Activated CD4-positive, alpha-beta T cell treated with anti-CD3 and anti-CD28 coated beads, Interleukin-2, amount 50 U/mL, for 4 hours (primary cell): ENCODE measurements at places on chromosomes 3 and 15.

DNA sequence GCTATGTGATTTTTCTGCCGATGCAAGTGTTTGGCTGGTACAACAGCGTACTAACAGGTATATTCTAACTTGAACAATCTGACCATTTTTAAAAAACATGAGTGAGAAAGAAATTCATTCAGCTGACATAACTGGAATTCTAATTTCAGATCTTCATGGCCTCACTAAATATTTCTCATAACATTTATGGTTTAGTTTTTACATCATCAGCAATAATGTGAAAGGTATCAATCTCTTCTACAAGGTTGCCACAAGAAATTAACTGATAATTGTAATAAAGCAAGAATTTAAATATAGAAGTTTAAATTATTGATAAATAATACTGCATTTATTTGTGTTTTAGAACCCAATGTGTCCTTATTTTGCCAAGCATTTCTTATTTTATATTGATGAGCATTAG lies 5.2 kb upstream of the C3orf80 start:
- DNase-seq, result no peak

DNA sequence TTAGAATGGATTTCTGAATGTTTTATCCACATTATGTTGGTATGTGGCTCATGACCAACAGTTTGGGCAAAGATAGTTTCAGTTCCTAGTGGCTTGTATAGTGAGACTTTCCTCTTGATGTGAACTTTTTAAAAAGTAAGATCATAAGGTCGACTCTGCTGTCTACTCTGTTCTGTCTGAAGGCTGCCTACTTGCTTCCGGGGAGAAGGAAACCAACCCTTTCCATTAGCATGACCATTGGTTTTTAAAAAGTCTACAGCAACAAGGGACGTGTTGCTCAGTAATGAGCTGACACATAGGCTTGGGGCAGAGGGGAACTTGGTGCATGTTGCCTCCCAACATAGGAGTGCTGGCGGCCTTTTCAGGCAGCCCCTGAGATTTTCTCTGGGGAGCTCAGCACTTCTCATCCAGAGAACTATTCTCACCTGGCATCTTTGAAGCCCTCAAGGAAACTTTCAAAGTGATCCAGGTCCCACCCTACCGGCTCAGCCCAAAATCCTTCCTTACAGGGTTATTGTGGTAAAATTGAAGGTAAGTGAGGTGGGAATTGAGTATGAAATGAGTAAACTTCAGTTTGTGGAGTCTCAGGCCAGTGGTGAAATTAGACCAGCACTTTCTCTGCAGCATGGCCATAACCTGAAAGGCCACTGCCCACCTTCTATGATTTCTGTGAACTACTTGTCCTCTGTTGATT lies 30.6 kb downstream of the PSMD6 start:
- DNase-seq, result no peak

DNA sequence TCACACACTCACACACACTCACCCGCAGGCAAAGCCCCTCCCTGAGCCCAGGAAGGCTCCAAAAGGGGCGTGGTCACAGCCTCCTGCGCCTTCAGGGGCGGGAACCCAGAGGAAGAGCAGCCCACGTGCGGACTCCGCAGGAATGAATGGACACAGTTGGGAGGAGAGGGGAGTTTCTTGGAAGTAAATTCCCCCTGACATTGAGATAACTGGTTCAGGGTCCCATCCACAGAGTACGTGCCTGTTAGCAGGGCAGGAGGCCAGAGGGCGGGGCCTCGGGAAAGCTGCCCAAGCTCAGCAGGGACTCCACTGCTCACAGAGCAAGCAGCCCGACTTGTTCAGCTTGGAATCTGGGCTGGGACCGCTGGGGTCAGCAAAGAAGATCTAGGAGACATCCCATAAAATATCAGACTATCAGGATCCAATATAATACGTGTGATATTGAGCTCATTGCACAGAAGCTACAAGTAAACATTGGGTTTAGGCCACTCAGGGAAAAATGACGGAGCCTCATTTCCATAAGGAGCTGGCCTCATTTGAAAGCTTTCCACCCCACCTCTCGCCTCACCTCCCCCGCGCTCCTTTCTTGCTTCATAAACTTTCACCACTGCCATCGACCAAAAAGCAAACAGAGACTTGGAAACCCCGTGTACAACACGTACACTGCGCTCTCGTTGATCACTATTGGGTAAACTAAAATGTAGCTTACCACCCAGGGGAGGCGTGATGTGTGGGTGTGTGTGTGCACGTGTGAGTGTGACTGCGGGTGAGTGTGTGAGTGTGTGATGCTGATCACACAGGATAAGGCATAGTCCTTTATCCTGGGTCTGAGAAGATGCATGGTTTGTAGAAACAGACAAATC lies 36.0 kb downstream of the TM2D3 start:
- no peak for DNase-seq

- no peak for DNase-seq
Observed at GRCh38 chr3:107239703-107240102, 137.5 kb upstream of the CCDC54 start.

DNA sequence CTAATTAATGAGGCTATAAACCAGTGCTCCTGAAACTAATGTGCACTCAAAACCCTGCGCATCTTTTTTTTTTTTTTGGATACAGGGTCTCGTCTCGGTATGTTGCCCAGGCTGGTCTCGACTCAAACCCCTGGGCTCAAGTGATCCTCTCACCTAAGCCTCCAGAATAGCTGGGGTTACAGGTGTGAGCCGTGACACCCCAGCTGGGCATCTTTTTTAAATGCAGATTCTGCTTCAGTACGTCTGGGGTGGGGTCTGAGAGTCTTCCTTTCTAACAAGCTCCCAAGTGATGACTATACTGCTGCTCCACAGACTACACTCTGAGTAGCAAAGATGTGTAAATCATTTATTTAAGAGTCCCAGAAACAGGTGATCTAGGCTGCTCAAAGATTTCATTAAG lies 73.0 kb downstream of the BFSP2 start:
- no peak for DNase-seq
